ENCODE measurements at places on chromosomes 1 and 21.

GRCh38 chr21:46155514-46156377, at the start of gene FTCD:
Gene FTCD (minus strand): TSS chr21:46155579. CDS start chr21:46155523, 56 bp downstream.
- DNase-seq, result no peak

GRCh38 chr1:14915356-14916054, 238.0 kb upstream of the TMEM51 start:
- DNase-seq, result no peak

- peak; percentile 41 for DNase-seq
Measured at GRCh38 chr1:154791292-154792166, 78.6 kb downstream of the KCNN3 start.

GRCh38 chr21:31416465-31416864, 72.4 kb upstream of the TIAM1 start:
- no peak for DNase-seq

- no peak for DNase-seq
Measured at GRCh38 chr21:32918478-32919120, 107.1 kb upstream of the OLIG2 start.

GRCh38 chr21:45285266-45285931, 2.3 kb downstream of the POFUT2 start:
- DNase-seq, result no peak

DNA sequence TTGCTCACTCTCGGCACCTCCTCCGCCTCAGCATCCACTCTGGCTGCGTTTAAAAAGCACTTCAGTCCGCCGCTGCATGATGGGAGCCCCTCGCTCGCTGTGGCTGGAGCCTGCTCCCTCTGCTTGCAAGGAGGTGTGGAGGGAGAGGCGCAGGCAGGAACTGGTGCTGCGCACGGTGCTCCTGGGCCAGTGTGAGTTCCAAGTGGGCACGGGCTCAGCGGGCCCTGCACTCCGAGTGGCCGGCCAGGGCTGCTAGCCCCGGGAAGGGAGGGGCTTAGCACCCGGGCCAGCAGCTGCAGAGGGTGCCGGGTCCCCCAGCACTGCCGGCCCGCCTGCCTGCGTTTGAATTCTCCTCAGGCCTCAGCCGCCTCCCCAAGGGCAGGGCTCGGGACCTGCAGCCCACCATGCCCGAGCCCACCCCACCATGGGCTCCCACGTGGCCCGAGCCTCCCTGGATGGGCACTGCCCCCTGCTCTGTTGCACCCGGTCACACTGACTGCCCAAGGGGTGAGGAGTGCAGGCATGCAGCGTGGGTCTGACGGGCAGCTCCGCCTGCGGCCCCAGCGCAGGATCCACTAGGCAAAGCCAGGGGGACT, 1599.5 kb downstream of the NCAM2 start:
- DNase-seq, result no peak

- no peak for DNase-seq
Measured at GRCh38 chr1:92482665-92483609, 3.8 kb downstream of the GFI1 start.

GRCh38 chr1:187413405-187414169, 584.8 kb downstream of the PLA2G4A start:
- DNase-seq, result no peak

GRCh38 chr1:238485912-238486209, 595.1 kb upstream of the ZP4 start:
- no peak for DNase-seq

GRCh38 chr1:59703226-59703917, 111.4 kb upstream of the HOOK1 start:
- DNase-seq, result no peak

- no peak for DNase-seq
Measured at GRCh38 chr1:229186373-229187056, 84.4 kb upstream of the RAB4A start.
